Amniotic stem cell (primary cell): ENCODE measurements at places on chromosomes 16 and 17.

DNA sequence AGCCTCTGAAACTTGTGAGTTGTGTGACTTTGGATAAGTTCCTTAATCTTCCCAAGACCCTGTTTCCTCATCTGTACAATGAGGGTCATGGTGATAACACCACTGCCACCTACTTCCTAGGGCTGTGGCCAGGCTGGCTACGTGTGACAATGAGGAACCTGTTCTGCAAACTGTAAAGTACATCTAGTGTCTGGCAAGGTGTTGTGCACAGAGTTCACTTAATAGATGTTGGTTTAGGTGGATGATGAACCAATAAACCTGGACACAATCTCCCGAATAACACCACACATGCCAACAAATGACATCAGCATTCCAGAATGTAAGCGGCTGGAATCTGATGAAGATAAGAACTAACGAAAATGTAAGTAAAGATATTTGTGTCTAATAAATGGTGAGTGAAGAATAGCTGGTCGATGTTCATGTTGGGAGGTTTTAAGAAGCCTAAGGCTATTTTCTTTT is 82.3 kb downstream of the MARCHF10 start:
- no peak for DNase-seq

GRCh38 chr16:82835487-82836155 is 208.9 kb downstream of the CDH13 start:
- DNase-seq: no peak

- no peak for DNase-seq
Measured at GRCh38 chr16:12985516-12985915, 84.1 kb downstream of the SHISA9 start.

- no peak for DNase-seq
Measured at GRCh38 chr16:24980077-24980793, 34.9 kb downstream of the ARHGAP17 start.

DNA sequence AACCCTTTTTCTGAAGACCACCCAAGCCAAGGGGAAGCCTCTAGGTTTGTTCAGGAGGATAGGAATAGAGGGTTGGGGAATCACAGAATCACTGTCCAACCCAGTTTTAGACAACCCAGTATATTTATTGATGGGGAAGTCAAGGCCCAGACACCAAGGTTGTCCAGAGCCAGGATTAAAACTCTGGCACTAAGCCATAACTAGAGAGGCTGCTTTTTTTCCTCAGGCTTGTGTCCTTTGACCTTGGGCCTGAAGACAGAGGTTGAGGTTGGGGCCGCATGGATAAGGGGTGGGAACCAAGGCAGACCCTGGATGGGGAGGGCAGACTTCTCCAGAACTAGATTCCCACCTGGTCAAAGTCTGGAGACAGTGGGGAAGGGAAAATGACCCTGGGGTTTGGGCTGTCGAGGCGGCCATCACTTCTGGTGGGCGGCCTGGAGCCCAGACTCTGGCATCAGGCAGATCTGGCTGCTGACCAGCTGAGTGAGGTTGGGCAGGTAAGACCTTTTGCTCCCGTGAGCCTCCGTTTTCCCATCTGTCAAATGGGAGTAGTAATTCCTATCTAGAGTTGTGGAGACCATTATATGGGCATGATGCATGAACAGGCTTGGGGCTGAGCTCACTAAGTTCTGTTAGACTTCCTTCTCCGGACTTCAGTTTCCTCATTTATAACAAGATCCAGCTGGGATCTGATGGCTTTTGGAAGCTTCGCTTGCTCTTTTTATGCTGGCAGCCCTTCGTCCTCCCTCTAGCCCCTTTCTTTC is 17.9 kb downstream of the IGFBP4 start:
- DNase-seq: no peak

- no peak for DNase-seq
Measured at GRCh38 chr16:19757026-19757425, 39.0 kb downstream of the IQCK start.

DNA sequence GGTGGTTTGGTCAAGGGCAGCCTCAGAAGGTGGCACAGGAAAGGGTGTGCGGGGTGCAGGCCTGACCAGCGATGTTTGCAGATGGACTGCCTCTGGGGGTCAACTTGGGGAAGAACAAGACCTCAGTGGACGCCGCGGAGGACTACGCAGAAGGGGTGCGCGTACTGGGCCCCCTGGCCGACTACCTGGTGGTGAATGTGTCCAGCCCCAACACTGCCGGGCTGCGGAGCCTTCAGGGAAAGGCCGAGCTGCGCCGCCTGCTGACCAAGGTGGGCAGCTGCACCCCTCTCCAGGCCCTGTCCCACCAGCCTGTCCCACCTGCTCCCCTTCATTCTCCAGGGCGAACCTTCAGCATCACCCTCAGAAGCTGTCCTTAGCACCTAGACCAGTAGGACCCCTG is 12.5 kb downstream of the DHODH start:
- DNase-seq: no peak

DNA sequence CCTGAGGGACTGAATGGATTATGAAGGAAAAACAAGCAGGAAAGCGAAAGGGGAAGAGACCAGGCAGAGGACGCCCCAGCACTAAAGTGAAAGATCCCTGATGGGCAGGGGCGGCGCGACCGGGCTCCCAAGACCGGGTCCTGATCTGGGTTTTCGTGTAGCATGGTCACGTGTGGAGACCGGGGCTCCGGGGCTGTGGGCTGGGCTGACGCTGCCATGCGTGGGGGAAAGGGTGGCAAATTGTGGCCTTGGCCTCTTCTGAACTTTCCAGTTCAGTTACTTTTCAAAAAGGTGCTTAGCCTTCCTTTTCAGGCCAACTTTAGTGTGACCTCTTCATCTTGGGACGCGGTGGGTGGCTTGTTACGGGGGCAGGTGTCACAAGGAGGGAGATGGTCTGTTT is 57.5 kb downstream of the METRNL start:
- no peak for DNase-seq

- no peak for DNase-seq
Measured at GRCh38 chr16:78396673-78397072, 297.2 kb downstream of the WWOX start.

GRCh38 chr17:35892091-35893035 is 12.2 kb upstream of the CCL5 start:
- DNase-seq: no peak

DNA sequence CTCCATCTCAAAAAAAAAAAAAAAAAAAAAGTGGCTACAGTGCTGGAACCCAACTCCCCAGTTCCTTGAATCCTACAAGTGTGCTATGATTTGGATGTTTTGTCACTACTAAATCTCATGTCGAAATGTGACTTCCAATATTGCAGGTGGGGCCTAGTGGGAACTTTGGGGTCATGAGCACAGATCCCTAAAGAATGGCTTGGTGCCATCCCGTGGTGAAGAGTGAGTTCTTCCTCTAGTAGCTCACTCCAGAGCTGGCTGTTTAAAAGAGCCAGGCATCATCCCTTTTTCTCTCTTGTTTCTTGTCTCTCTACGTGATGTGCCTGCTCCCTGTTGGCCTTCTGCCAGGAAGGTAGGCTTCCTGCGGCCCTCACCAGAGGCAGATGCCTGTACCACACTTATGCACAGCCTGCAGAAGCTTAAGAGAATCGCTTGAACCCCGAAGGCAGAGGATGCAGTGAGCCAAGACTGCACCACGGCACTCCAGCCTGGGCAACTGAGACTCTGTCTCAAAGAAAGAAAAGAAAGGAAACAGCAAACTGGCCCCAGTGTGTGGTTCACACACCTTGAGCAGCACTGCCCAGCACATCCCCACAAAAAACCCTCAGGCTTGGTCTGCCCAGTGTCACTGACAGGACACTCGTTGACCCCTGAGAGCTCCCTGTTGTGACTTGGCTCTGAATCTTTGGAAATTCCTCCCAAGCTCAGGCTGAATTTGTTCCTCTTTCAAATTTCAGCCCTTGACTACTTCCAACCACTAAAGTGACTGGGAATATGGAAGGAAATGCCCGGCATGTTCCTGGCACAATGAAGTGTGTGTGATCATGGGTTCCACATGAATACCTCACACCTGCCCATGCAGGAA is 3.1 kb downstream of the MT1E start:
- DNase-seq: no peak

DNA sequence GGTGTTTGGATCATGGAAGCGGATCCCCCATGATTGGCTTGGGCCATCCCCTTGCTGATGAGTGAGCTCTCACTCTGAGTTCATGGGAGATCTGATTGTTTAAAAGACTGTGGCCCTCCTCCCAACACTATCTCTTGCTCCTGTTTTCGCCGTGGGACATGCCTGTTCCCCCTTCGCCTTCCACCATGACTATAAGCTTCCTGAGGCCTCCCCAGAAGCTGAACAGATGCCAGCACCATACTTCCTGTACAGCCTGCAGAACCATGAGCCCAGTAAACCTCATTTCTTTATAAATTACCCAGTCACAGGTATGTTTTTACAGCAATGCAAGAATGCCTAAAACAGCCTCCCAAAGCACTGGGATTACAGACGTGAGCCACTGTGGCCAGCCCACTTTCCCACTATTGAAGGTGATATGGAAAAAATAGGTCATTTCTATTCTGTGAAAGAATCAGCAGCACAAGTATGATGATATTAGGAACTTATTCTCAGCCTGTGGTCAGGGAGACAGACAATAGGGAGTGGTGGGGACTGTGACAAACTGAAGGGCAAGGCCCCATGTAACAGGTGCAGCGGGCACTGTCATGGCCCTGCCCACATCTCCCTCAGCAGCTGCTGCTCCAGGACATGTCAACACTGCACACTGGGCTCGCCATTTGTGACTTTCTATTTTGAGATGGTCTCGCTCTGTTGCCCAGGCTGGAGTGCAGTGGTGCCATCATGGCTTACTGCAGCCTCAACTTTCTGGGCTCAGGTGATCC is 33.7 kb upstream of the LITAF start:
- no peak for DNase-seq

DNA sequence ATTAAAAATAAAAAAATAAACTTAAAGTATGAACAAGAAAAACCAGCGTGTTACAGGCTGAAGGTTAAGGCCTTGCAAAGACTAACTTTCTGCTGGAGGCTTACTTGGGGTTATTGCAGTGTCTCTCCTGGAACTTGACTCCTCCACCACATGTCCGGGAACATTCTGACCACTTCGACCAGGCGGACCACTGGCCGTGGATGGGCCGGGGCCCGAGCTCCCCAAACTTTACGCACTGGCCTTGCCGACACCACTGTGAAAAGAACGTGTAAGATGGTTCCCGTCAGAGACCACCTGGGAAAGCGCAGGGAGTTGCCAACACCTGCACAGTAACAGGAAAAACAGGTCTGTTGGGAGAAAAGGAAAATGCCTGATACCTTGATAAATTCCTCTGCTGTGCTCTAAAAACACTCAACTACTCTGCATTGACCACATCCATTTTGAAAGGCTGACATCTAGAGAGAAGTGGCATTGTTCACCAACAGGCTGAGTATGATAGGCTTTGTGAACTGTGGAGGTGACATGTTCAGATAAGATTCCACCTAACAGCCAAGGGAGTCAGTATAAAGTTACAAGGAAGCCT is 99.1 kb downstream of the ADAMTS18 start:
- DNase-seq: no peak

DNA sequence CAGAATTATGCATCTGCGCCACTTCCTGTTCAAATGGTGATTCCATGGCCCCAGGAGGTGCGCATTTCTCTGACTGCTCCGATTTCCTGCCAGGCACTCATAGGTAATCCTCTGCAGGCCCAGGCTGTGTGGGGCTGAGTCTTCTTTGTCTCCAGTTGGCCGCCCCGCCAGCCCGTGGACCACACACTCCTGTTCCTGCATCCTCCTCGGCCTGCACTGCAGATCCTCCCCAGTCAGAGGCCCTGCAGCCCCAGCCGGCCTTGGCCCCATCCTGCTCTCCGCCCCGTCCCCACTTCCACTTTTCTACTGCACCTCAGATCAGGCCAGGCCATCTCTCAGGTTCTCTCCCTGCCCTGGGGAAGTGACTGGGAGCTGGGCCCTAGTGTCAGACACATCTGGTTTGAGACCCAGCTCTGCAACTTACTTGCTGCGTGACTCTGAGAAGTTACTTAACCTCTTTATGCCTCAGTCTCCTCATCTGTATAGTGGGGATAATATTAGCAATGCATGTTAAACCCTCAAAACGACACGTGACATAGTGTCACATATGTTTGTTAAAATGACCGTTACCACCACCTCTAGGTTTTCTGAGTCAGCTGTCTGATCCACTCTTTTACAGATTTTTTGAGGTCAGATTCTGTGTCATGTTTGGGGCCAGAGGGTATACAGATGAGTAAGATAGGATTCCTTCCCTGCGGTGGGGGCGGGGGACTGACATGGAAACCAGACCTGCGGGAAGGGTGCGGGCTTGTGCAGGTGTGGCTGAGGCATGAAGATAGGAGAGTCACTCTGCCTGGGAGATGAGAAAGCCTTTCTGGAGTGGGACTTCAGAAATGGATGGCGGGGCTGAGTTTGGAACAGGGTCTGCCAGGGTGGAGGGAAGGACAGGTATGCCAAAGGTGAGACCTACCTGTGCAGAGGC is 12.8 kb downstream of the RAB11FIP4 start:
- no peak for DNase-seq

- no peak for DNase-seq
Measured at GRCh38 chr17:6714315-6714874, 1.2 kb upstream of the SLC13A5 start.

- DNase-seq: no peak
Measured at GRCh38 chr17:17580662-17581470, 10.6 kb downstream of the PEMT start.

GRCh38 chr16:3573146-3573815 is 3.9 kb downstream of the NLRC3 start:
- no peak for DNase-seq

GRCh38 chr17:42378359-42378958 is 9.8 kb downstream of the STAT3 start:
- DNase-seq: no peak

DNA sequence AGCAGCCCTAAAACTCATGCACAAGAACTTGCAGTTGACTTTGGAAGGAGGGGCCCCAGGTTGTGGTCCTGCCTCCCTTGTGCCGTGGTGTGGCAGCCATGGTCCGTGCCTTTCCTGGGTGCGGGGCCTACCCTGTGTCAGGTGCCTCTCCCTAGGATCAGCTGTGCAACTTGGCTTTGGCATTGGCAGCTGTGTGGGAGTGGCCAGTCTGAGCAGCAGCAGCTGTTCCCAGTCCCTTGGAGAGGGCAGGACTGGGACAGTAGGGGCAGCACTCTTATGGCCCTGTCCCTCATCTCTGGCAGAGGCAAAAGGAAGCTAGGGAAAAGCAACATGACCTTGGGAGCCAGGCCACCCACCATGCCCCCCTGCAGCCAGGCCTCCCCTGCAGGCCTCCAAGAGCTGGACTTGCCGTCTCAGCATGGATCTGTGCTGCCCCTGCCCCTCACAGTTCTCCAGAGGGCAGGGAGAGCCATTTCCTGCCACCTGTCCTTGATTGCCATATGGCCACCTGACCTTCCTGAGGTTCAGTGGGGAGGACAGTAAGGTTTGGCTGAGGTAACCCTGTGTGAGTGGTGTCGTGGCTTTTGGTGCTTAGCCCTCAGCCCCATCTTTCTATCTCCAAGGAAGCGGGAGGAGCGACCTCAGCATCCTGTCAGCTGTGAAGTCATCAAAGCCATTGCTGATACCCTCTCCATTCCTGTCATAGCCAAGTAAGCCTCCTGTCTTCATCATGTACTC is 15.5 kb upstream of the NFATC3 start:
- DNase-seq: no peak

- no peak for DNase-seq
Measured at GRCh38 chr16:15829460-15829859, 27.4 kb downstream of the MYH11 start.

- no peak for DNase-seq
Measured at GRCh38 chr17:64289741-64290141, 26.7 kb upstream of the TEX2 start.

GRCh38 chr16:48318630-48319029 is 66.6 kb downstream of the SIAH1 start:
- no peak for DNase-seq

GRCh38 chr17:63974594-63975192 is 2.0 kb upstream of the SCN4A start:
- DNase-seq: no peak
